Hematopoietic multipotent progenitor cell treated with erythropoietin and hydrocortisone succinate and interleukin-3 and kit ligand, for 8 days (in vitro differentiated cells): ENCODE measurements at places on chromosomes 4 and X.

DNA sequence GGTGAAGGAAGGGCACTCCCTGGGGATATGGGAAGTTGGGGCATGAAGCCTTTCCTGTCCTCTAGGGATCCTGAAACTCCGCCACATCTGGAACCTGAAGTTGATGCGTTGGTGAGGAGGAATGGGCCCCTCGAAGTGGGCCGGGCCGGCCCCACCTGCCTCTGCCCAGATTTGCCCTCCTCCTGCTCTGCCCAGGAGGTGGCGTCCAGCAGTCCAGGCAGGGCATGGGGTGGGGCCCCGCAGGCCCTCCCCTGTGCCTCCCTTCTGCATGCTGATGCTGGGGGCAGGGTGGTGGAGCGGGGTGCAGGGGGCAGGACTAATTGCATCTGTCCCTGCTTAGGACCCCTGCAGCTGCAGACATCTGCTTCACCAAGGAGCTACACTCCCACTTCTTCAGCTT is 1.8 kb downstream of the TAFAZZIN start:
- DNase-seq, result no peak

DNA sequence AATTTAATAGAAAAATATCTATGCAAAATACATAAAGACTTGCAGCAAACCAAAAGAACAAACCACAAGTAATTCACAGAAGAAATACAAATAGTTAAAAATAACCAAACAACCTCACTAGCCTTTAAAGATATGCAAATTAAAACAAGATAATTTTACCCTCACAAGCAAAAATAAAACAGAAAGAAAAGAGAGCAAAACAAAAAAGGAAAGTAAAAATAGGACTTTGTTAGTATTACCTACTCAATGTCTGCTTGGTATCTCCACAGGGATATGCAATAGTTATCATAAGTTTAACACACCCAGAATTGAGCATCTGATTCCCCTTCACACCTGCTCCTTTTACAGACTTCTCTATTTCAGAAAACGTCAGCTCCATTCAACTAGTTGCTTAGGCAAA is 737.5 kb upstream of the MAGEB2 start:
- no peak for DNase-seq

DNA sequence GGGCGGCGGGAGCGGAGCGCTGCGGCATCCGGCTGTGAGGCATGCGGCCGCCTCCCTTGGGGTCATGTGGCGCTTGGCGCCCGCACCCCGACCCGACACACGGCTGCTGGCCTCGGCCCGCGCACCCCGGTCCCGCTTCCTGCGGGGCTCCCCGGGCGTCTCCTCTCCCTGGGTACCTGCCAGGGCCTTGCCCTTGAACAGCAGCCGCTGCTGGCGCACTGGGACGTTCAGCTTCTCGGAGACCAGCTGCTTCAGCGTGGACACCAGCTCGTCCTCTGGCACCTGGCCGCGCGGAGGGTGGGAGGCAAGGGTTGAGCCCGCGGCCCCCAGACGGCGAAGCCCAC is 391 bp downstream of the UBL4A start:
- peak; percentile 9 for DNase-seq

DNA sequence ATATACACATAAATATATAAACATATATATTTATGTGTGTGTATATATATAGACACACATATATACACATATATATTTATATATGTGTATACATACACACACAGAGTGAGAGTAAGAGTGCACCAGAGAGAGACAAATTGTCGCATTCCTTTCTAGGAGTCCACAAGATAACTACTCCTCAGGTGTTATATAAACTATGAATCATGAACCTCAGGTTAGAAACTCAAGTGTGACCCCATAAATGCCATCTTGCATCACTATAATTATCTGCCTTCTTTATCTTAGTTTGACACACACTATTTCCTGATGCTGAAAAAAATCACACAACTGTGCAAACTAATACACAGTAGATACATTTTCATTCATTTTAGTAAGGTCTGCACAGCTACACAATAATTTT is 135.2 kb downstream of the PPARGC1A start:
- DNase-seq, result no peak

GRCh38 chrX:152902502-152902820 is 4.6 kb downstream of the ZNF185 start:
- DNase-seq, result no peak

DNA sequence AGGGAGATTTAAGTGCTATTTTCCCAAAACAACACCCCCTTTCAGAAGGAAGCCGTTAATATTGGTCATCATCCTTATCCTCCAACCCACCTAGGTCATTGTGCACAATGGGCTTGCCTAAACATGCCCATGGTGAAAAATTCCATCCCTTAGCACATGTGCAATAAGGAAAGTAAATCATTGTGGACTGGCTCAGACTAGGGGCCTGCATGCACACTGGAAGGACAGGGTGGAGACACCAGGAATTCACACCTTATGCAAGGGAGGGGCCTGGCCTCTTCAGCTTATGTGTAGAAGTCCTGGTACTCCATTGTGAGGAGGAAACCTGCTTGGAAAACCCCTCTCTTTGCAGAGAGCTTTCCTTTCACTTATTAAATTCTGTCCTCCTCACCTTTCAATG is 311.4 kb upstream of the NDST4 start:
- no peak for DNase-seq

GRCh38 chrX:78092296-78092695 is 11.8 kb upstream of the PGK1 start:
- DNase-seq, result peak; percentile 60

DNA sequence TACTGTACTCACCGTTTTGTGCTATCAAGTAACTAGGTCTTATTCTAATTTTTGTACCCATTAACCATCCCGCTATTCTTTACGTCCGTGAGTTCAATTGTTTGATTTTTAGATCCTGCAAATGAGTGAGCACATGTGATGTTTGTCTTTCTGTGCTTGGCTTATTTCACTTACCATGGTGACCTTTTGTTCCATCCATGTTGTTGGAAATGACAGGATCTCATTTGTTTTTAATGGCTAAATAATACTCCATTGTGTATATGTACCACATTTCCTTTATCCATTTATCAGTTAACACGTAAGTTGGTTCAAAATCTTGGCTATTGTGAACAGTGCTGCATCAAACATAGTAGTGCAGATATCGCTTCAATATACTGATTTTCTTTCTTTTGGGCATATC is 48.3 kb downstream of the USP9X start:
- no peak for DNase-seq

DNA sequence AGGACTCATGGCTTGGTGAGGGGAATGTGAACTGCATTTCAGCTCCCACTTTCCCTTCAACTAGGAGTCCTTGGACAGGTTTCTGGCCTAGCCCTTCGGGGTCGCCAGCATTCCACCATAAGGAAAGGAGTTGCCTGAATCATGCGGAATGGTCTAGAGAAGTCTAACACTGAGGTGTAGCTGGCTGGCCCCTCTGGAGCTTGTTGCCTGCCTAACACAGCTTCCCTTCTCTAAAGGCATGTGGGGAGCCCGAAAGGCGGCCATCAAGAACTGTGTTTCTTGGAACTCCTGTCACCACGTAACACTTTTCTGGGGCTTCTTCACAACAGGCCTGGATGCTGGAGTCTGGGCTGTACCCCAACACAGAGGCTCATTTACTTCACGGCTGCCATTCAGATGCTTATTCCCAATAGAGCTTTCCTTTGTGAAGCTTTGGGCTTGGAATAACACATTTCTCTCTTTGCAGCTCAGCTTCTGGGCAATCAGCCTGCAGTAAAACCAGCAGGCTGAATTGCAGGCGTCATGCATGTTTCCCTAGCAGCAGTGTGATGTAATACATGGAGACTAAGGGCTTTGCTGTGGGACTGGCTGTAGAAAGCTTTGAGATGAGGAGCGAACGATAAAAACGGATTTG is 5.4 kb downstream of the GABRQ start:
- no peak for DNase-seq

- no peak for DNase-seq
These were observed 100.1 kb upstream of the RBPJ start for GRCh38 chr4:26220696-26221095.

- peak; percentile 82 for DNase-seq
These were observed 45.9 kb upstream of the CDKN2AIP start for GRCh38 chr4:183398298-183399125.

DNA sequence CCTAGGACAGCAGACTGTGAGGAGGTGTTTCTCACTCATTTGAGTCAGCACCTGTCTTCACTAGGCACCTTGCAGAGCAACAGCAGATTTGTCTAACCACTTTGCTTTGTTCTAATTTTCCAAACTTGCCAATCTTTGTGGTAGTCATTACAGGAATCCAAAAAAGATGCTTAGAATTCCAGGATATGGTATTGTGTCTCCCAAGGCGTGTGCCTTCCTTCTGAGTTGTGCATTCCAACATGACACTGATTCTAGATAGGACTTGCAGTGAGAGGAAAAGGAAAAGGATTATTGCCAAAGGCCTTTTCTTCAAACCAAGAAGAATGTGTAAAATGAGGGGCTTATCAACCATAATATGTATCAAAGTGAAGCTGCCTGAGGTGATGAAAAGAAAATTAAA is 126.2 kb downstream of the MAPK10 start:
- DNase-seq, result no peak

GRCh38 chr4:26878794-26879391 is 18.3 kb downstream of the STIM2 start:
- DNase-seq, result no peak

GRCh38 chr4:13261486-13262257 is 222.5 kb downstream of the RAB28 start:
- no peak for DNase-seq

DNA sequence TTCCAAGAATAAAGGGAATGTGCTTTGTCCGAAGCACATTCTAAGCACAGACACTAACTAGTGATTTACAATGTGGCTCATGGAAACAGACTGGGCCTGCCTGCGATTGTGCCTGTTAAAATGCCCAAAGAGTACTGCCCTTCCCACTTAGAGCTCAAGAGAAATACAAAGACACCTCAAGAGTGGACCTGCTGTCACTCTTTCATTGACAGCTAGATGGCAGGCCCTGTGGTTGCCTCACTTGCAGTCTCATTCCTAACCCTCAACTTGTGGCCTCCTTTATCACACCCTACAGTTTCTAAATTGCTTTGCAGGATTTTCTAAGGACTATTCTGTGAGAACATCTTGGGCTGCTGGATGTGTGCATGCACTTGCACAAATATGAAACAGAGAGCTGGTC is 331.0 kb upstream of the EMCN start:
- DNase-seq, result peak; percentile 5

DNA sequence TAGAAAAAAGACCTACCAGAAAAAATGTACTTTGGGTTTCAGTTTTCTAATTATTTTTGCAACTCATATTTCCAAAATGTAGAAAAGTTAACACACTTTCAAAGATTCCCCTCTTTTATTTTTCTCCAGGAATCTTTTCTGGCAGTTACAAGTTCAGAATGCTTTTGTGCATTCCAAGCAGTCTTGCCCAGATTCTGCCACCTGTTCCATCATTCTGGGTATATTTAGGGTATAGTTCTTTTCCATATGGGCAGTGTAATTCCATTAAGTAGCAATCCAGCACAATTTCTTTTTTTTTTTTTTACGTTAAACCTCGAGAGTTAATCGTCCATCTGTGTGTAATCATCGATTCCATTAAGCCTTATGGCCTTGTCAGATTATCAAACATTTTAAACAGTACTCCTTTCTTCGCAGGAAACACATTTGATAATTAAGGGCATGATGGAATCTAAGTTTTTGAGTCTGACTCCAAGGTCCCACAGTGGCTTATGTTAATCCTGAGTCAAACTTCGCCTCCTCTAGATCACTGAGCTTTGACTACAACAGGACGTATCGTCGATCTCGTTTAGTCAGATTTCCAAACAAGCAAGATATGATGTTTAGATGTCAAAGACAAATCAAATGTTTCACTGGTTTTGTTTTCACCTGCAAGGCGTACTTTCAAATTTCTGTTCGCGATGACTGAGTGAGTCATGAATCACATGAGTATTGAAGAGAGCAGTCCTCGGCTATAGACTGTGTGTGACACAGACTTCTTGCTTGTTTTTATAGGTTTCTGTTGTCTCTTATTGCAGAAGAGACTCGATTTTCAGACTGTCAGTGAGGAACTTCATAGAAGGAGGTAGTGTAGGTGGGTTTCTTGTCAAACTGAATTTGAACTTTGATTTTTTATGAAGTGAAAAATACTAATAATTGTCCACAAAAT is 118.9 kb upstream of the GK2 start:
- DNase-seq, result no peak

DNA sequence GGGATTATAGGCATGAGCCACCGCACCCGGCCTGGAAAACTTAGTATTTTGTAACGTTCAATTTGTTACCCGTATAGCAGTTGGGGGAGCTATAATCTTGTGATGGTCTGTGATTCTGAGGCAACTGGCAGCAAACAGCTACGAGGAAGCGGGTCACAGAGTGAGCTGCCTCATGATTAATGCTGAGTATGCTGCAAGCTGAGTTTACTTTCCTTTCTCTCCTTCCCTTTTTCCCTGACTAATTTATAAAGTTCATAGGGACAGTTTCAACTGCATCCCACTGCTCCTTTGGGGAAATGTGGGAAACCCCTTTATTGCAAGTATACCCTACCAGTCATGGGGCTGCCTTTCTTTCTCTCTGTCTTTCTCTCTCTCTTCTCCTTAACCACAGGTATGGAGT is 17.7 kb upstream of the ELOVL6 start:
- DNase-seq, result no peak

- DNase-seq, result no peak
These were observed 115.8 kb upstream of the BMPR1B start for GRCh38 chr4:94641702-94642560.

GRCh38 chr4:138405466-138405891 is 163.3 kb upstream of the SLC7A11 start:
- no peak for DNase-seq

GRCh38 chrX:135513130-135513515 is 7.3 kb upstream of the INTS6L start:
- no peak for DNase-seq

GRCh38 chr4:186760576-186760975 is 36.9 kb upstream of the FAT1 start:
- no peak for DNase-seq
